ENCODE measurements at places on chromosomes 7 and 10.
A peak's percentile ranks its signal among the peaks of the same experiment; 100 is the strongest.

GRCh38 chr7:103637094-103637493 is 191.1 kb upstream of the SLC26A5 start:
- no peak for DNase-seq

- DNase-seq, result no peak
Observed at GRCh38 chr7:115056019-115056418, 134.1 kb downstream of the MDFIC start.

DNA sequence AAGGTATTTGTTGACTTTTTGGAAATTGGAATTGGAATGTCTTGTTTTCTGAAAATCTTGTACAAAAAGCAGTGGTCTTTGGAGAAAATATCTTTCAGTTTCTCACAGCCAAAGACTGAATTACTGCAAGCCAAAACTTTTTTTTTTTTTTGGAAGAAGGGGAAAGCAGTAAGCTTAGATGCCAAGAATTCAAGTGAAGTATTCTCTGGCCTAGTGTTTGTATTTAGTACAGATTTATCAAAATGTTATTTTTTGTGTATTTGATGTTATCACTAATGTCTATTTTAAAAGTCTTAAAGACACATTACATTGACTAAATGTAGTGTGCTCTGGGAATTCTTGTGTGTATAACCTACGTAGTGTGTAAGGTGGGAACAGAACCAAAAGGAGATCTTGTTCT is 6.2 kb downstream of the TET1 start:
- no peak for DNase-seq

- no peak for DNase-seq
Observed at GRCh38 chr10:130432850-130433249, 296.7 kb downstream of the GLRX3 start.

DNA sequence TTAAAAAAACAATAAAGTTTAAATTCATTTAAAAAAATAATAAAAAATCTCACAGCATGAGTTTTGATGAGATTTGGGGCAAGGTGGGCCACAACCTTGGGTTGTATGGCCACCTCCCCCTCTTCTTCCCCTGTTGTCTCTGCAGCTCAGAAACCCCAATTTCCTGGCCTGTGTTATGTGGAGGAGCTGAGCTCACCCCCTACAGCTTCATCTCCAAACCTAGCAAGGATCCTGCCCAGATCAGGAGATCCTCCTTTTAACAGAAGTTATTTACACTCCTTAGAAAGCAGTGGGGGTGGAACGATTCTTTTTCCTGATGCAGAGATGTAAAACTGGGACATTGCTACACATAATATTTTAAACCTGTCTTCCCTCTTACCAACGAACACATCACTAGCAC is 6.9 kb upstream of the SH2D4B start:
- no peak for DNase-seq

- DNase-seq, result no peak
Observed at GRCh38 chr7:122597277-122597676, 101.6 kb downstream of the RNF133 start.

DNA sequence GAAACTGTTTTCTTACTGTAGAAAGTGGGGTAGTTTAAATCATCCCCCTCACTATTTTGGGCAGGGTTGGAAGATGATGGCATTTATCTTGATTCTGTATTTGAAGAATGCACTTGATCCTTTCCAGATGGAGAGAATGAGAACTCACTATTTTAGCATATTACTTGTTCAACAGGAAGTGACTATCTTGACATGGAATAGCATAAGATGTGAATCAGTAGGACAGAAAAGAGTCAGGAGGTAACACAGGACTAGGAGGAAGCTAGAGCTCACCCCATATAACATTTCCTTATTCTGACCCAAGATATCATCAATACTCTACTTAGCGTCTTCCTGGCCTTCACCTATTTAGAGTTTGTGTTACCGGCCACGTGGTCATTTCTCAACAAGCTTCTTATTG is 400.2 kb downstream of the PHTF2 start:
- DNase-seq, result no peak

- no peak for DNase-seq
Observed at GRCh38 chr7:4722960-4723630, 41.0 kb downstream of the FOXK1 start.

- DNase-seq, result no peak
Observed at GRCh38 chr7:11461946-11462345, 370.1 kb downstream of the THSD7A start.

DNA sequence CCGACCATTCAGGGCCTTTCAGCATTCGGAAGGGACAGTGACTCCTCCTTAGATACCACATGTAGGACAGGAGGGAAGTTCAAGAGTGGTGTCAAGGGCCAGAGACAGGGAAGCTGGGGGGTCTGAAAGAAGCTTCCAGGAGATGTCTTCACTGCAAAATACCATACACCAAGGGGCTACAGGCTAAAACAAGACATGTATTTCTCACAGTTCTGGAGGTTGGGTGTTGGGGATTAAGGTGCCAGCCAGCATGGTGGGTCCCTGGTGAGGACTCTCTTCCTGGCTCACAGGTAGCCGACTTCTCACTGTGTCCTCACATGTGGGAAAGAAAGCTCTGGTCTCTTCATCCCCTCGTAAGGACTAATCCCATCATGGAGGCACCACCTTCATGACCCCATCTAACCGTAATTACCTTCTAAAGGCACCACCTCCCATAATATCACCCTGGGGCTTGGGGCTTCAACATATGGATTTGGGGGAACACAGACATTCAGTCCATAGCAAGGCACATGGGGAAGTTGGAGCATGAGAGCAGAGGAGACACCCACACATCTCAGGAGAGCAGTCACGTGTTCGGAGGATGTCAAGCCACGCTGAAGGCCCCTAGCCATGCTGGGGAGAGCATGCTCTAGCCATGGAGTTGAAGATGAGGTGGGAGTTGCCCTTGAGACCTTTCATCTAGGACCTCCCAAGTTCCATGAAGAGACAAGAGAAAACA is 73.9 kb upstream of the GDF10 start:
- no peak for DNase-seq

DNA sequence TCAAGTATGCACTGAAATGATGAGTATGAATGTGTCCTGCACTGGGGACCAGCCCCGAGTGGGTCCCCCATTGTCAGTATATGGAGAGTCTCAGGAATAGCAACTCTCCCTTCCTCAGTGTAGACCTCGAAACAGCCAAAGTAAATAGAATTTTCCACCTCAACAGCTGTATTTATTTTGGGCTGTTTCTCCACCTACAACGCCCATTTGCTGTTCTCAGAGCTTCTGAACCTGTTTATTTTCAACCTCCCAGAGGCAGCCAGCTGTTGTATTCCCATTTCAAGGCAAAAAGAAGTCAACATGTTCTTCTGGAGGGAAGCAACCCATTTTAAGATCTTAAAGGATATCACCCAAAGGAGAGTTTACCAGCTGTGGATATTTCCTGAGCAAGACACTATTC is 59.6 kb upstream of the BICC1 start:
- DNase-seq, result no peak

- DNase-seq, result no peak
Observed at GRCh38 chr10:12724807-12725579, 276.5 kb downstream of the CCDC3 start.

DNA sequence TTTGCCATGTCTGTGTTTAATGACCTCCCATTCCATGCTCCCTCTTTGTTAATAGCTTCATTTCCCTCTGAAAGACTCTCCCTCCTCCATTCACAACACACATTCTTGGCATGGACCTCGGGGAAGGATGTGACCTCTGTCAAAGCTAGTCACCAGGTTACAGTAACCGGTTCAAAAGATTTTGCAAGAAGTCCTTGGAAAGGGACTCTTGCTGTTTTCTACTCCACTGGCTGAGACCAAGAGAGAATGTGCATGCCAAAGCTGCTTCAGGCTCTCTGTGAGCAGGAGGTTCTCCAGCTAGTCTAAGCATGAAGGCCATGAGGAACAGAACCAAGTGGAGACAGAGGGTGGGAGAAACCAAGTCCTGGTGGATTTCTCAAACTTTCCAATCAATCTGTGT is 732.6 kb downstream of the CCSER2 start:
- no peak for DNase-seq

DNA sequence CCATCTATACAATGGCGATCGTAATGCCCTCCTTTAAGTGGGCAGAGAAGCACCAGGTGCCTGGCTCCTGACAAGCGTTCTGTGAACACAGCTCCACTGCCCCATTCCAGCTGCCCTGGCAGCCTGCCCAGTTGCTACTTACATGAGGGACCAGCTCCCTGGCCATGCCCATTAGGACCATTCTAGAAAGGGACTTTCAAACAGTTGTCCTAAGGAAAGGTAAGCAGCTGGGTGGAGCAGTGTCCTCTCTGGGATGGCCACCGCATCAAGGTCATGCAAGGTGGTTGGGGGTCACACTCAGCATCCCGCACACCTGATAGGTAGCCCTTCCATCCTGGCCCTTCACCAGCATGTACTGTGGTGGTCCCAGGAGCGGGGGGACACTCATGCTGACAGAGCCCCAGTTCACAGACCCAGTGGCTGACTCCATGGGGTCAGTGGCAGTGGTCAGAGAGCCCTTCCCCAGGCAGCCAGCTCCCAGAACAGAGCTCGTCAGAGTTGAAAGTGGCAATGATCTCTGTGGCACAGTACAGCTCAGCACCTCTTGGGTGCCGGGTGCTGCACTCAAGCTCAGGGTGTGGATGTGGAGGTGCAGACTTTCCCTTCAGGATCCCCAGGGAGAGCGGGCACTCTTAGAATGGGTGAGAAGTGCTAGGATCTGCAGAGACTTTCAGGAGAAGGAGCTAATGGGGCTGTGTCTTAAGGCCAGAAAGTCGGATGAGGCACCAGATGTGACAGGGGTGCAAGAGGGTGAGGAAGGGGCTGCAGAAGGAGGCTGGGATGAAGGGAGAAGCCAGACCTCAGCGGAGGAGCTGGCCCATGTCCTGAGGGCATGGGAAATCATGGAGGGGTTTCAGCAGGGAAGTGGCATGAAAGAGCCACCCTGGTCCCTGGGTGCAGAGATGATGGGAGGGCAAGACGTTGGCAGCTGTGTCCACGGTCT is 10.9 kb downstream of the MMRN2 start:
- no peak for DNase-seq

DNA sequence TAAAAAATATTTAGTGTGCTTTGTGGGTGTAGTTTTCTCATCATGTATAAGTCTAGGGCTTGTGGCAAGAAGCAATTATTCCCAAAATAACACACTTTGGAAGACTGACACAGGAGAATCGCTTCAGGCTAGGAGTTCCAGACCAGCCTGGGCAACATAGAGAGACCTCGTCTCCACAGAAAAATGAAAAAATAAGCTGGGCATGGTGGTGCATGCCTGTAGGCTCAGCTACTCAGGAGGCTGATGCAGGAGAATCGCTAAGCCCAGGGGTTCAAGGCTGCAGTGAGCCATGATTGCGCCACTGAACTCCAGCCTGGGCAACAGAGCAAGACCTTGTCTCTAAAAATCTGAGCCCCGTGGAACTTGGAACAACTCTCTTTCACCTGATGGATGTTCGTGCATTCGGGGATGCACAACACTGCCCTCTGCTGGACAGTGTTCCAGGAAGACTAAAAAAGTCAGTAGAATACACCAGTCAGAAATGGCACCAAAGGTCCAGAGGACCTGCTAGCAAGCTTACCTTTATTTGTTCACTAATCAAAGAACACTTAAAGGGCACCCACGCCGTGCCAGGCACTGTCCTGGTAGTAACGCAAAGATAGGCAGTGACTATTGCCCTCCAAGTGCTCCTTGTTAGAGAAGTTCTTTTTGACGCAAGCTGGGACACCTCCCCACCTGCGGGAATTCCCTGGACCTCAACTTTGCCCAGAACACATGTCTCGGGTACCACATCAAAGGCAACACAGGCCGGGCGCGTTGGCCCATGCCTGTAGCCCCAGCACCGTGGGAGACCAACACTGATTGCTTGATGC is 81.9 kb upstream of the CALN1 start:
- DNase-seq, result peak; percentile 38

DNA sequence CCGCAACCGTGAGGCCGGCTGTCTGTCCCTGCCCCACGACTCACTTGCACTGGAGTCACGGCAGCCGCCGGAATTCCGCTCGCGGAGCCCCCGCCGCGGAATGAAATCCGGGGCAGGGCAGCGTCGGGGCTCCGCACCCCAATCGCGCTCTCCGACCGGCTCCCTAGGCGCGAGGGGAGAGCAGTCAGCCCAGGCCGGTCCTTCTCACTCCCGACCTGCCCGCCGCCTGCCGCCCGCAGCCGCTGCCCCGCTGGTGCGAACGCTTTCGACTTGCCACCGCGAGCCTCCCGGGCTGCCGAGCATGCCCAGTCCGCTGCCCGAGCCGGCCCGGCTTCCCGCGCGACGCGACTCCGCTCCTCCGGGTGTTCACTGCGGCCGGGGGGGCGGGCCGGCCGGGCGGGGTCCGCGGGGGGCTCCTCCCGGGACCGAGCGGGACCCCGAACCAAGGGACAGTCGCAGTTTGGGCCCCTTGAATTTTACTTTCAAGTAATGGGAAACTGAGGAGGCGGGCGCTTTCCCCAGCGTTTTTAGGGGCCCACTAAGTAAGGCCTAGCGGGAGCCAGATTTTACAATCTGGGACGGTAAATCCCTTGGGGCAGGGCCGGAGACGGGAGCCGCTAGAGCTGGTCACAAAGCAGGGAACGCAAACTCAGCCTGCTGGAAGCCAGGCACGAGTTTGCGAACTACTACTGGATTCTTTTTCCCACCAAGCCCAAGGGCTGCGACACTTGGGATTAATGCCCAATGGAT is at the start of gene SGMS1:
Gene SGMS1, minus strand, starts transcription at position 294 of the 750 bp plus-strand sequence. CDS start 279,842 bp downstream, outside the sequence.
- DNase-seq, result peak; percentile 67

- no peak for DNase-seq
Observed at GRCh38 chr10:93535293-93535692, 31.2 kb upstream of the FFAR4 start.

GRCh38 chr10:59949608-59950007 is 43.3 kb upstream of the CCDC6 start:
- DNase-seq, result no peak

GRCh38 chr10:78171633-78172400 is 138.2 kb downstream of the RPS24 start:
- DNase-seq, result no peak

DNA sequence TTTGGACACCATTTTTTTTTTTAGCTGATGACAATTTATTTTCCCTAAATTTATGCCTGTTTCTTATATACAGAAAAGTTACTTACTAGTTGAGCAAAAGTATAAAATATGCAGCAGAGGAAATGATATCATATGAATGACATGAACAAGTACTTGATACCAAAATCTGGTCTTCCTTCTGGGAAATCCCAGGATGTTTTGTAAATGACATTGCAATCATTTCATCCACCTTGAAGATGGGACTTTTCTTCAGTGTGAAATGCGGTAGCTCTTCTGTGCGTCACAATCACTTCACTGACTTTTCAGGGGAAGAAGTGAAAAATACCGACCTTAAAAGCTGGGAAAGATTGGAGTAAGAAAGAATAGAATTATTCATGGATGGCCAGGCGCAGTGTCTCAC is 23.8 kb downstream of the C1QL3 start:
- no peak for DNase-seq

GRCh38 chr10:129868449-129869035 is 95.5 kb downstream of the EBF3 start:
- DNase-seq, result no peak

DNA sequence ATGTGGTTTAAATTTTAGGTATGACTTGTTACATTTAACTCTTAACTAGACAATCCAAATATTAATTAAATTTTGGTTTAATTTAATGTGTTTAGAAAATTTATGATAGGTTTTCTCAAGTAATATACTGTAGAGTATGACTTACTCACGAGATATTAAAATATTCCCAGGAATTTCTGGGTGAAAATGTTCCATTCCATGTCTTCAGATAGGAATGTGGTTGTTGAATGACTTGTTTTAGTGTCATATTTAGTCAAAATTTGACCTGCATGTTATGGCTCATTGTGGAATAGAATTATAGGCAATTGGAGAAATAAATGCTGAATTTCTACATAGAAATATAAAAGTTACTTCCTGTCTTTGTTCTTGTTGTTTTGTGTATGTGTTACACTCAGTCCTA is 46.7 kb downstream of the SHOC2 start:
- no peak for DNase-seq
